ENCODE measurements at places on chromosomes 3 and 15.

- no peak for DNase-seq
Measured at GRCh38 chr3:45774581-45775521, 21.5 kb downstream of the SLC6A20 start.

- no peak for DNase-seq
Measured at GRCh38 chr3:127761441-127761801, 60.9 kb downstream of the MGLL start.

- DNase-seq, result no peak
Measured at GRCh38 chr3:31096661-31097395, 202.4 kb upstream of the GADL1 start.

GRCh38 chr3:185631508-185632206 is 45.6 kb downstream of the SENP2 start:
- no peak for DNase-seq

GRCh38 chr3:60514866-60515265 is 736.4 kb downstream of the FHIT start:
- DNase-seq, result no peak

- DNase-seq, result no peak
Measured at GRCh38 chr3:191301782-191302411, 27.3 kb upstream of the CCDC50 start.

DNA sequence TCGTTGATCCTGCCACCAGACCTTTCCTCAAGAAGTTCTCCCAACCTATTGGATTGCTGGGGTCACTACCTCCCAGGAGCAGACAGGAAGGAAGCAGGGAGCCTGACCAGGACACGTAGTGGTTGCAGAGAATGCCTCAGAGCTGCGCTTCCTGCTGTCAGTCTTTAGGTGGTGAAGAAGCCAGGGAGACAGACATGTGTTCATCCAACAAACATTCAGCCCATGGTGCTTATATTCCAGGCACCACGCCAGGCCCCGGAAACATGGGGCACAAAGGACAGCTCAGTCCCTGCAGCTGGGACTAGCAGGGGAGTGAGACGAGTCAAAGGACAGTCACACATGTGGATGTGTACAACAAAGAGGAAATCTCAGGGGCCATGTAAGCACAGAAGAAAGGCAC is 26.0 kb upstream of the CORO2B start:
- no peak for DNase-seq

GRCh38 chr3:6301626-6302025 is 559.3 kb upstream of the GRM7 start:
- DNase-seq, result no peak

GRCh38 chr3:41693799-41694198 is 268.1 kb downstream of the ULK4 start:
- no peak for DNase-seq

DNA sequence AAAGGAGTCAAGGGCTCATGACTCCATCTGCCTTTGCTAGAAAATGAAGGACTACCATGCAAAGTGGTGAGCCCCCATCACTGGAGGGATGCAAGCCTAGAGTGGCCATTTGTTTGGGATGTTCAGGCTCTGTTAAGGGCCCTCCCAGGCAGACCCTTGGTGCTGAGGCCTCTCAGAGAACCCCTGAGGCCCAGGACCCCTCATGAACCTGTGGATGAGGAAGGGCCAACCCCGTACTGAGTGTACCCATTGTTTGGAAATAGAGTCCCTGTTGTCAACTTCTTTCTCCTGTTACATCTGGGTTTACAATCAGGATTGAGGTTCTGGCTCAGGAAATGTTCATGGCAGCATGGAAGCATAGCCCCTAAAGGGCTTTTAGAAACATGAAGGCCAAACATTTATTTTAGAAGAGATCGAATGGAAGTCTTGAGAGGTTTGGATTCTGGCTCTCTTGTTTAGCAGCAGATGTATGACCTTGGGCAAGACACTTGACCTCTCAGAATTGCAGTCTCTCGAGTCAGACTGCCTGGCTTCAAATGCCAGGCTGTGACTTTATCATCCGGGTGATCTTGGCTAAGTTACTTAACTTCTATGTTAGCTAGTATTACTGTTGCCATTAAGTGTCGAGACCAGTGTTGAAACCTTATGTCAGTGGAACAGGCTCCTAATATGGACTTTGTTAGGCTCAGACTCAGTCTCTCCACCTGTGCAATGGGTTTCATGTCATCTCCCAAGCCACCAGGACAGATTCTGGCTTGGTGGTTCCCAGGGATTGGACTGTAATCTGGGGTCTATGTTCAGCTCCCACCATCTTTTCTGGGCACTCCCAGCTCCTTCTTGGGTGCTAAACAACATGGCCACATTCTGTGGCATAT is 12.4 kb downstream of the ITGA11 start:
- DNase-seq, result no peak

- DNase-seq, result no peak
Measured at GRCh38 chr3:41164777-41165176, 34.5 kb upstream of the CTNNB1 start.

DNA sequence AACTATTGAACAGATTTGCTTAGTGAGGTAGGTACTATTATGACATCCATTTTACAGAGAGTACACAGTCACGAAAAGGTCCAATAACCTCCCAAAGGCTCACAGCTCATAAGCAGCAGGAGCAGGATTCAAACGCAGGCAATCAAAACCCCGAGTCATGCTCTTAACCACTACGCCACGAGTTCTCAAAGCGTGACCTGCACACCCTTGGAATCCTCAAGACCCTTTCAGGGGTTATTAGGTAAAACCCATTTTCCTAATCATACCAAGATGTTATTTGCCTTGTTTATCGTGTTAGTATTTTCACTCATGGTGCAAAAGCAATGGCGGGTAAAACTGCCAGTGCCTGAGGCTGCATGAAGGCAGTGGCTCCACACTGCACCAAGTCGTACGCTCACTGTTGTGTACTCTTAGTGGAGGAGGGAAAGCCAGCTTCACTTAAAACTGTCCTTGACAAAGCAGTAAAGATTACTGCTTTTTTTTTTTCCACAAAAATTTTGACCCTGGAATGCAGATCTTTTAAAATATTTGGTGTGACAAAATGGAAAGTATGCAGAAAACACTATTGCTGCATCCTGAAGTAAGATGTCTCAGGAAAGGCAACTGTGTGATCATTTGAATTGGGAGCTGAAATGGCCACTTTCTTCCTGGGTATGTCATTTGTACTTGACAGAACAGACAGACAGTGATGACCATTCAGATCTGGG is 96.1 kb downstream of the IGF2BP2 start:
- DNase-seq, result no peak

DNA sequence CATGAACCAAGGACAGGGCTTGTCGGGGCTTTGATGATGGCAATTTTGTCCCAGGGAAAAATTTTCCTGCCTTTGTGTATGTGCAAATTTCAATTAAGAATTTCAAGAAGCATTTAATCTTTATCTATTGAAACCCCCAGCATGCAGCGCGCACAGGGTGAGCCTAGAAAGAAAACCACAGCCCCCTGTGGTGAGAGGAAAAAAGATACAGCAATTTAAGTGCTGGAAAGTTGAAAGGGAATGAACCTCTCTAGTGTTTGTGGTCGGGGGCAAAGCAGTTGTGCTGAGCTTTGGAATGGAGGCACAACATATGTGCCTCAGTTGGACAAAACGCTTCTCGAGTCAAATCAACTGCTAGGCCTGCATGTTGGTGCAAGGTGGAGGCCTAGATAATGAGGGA is 111.8 kb upstream of the C15orf61 start:
- no peak for DNase-seq

DNA sequence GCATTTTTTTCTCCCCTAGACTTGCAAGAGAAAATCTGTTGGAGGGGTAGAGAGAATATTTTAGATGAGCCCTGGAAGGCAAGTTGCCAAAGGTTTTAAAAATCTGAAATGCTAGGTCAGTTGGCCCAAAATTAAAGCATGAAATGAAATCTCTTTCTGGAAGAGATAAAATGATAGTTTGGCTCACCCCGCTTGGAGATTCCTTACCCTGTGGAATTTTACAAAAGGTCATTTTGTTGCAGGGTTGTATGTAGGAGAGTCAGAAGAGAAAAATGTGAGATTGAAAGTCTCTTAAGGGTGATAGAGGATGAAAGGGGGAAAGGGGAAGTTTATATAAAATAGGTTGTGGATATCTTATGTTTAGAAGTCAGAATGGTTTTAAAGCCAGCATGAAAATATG is 277.8 kb downstream of the CD47 start:
- DNase-seq, result no peak

- DNase-seq, result no peak
Measured at GRCh38 chr3:118766306-118766669, 268.4 kb downstream of the IGSF11 start.

- DNase-seq, result no peak
Measured at GRCh38 chr3:177904621-177905020, 631.6 kb upstream of the KCNMB2 start.

- DNase-seq, result no peak
Measured at GRCh38 chr3:6204891-6205290, 656.0 kb upstream of the GRM7 start.

- no peak for DNase-seq
Measured at GRCh38 chr3:141373768-141374526, 5.6 kb downstream of the ZBTB38 start.

GRCh38 chr3:72229952-72230351 is 445.0 kb upstream of the PROK2 start:
- DNase-seq, result no peak

GRCh38 chr3:2024713-2025112 is 74.0 kb upstream of the CNTN4 start:
- no peak for DNase-seq

GRCh38 chr15:74802862-74803447 is 9.7 kb upstream of the LMAN1L start:
- no peak for DNase-seq

- DNase-seq, result no peak
Measured at GRCh38 chr3:103025880-103026279, 591.1 kb downstream of the ZPLD1 start.

- no peak for DNase-seq
Measured at GRCh38 chr15:50046159-50046558, 72.9 kb downstream of the ATP8B4 start.

- no peak for DNase-seq
Measured at GRCh38 chr3:115662356-115662755, 39.0 kb downstream of the GAP43 start.

- no peak for DNase-seq
Measured at GRCh38 chr3:141539431-141540187, 52.8 kb downstream of the RASA2 start.

DNA sequence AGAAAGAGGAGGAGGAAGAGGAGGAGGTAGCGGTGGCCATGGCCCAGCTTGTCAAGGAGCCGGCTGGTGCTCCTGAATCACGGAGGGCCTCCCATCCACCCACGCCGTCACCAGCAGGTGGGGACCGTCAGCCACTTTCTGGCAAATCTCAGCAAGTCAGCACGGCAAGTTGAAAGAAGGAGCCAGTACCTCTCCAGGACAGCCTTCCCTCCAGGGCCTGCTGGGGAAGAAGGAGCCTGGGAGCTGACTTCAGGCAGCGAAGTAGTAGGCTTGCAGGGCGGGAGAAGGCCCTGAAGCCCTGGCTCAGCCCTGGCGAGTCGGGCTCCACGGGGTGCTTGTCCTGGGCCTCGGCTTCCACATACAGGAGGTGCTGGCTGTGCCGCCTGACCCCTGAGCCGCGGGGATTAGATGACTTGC is 99.2 kb upstream of the TRPM1 start:
- DNase-seq, result peak; percentile 17

DNA sequence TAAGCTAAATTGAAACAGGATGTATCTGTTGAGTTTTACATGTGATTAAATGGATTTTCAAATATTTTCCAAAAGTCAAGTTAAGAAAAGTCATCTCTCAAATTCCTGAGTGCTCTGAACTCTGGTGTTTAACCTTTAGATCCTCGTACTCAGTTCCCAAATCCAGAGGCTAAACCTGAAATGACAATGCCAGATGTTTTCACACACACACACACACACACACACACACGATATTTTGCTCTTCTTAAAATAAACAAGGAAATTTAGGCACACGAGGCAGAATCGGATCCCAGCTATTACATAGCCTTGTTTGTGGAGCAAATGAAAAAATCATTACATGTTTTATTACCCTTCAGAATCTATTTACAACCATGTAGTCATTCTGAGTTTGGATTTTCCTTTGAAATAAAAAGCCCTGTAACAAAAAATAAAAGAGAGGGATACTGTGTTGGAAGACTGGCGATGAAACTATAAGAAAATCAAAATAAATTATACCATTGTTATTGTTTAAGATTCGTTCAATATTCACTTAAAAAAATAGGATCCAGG is 20.6 kb upstream of the UBE2E1 start:
- DNase-seq, result no peak

GRCh38 chr3:170953736-170954135 is 45.3 kb upstream of the EIF5A2 start:
- no peak for DNase-seq

DNA sequence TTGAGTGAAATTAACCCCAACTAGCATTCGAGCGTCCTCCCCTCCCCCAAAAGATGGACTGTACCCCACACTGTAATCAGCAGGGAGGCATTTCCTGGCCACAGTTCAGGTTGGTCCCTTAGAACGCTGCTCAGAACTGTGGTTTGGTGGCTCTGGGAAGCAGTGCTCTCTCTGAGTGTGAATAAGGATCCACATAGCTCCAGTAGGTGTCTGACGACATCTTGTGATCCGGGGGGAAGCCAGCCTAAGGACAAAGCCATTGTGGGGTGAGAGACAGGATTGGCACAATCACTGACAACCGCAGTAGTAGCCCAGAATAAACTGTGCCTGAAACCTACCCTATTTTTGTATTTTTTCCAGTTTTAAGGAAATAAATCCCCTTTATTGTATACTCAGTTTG is 125.3 kb downstream of the IGF1R start:
- no peak for DNase-seq

- DNase-seq, result no peak
Measured at GRCh38 chr15:88181613-88182012, 74.9 kb downstream of the NTRK3 start.

DNA sequence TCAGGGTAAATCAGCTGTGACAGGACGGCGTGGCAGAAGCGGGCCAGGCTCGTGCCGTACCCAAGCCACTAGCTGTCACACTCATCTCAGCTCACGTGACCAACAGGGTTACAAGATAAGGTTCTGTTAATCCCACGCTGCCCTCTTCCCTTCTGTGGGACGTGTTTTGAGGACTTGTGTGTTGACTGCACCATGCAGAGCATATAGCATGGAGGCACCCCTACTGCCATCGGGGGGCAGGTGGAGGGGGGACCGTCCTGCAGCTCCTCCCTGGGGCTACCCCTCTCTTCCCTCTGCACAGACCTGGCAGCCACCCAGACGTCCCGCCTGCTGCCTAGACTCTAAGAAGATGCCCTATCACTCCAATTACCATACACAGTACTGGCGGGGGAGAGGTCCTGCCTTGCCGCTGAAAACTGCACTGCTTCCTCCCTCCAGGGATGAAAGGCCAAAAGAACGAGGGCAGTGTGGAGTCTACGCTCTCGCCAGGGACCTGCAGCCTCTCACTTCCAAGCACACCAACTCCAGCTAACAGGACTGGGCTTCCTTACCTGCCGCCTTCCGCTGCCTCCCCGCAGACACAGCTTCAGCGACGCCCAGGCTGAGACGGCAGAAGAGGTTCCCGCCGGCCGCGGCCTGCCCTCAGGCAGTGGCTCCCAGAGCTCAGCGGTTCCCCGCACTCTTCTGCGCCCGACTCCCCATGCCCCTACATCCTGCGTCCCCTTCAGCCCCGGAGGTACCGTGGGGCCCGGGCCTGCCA is at the start of gene TNK2:
TSS of gene TNK2 (minus strand) at position 618 of the 760 bp plus-strand sequence. CDS start 19,963 bp downstream, outside the sequence.
- DNase-seq, result no peak

- DNase-seq, result no peak
Measured at GRCh38 chr15:61489571-61489970, 260.5 kb upstream of the RORA start.
